A673 (cell line): ENCODE measurements at places on chromosomes 1 and 21.

DNA sequence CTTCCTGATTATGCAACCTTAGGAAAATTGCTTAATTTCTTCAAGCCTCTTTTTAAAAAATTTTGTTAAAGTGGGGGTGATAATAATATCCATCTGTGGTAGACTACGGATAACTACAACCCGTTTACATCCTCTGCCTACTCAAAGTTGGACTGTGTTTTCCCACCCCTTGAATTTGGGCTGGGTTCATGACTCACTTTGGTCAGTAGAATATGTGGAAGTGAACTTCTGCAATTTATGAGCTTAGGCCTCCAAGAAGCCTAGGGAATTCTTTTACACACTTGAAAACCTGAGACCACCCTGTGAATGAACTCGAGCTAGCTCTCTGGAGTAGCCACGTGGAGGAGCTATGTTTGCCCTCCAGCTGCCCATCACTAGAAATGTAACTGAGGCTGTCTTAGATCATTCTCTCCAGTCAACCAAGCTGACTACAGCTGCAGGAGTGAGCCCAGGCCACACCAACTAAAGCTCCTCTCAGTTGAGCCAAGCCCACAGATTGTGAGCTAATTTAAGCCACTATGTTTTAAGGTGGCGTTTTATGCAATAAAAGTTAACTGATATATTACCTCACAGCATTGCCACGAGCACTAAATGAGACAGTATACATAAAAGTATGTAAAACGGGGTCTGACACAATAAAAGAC, 29.6 kb upstream of the CACHD1 start:
- DNase-seq = no peak

- DNase-seq = no peak
These were observed at the start of gene SLAMF8 for GRCh38 chr1:159826441-159827101. Gene SLAMF8, plus strand, starts transcription at chr1:159826873. Its CDS starts 26 bp downstream, at chr1:159826899.

DNA sequence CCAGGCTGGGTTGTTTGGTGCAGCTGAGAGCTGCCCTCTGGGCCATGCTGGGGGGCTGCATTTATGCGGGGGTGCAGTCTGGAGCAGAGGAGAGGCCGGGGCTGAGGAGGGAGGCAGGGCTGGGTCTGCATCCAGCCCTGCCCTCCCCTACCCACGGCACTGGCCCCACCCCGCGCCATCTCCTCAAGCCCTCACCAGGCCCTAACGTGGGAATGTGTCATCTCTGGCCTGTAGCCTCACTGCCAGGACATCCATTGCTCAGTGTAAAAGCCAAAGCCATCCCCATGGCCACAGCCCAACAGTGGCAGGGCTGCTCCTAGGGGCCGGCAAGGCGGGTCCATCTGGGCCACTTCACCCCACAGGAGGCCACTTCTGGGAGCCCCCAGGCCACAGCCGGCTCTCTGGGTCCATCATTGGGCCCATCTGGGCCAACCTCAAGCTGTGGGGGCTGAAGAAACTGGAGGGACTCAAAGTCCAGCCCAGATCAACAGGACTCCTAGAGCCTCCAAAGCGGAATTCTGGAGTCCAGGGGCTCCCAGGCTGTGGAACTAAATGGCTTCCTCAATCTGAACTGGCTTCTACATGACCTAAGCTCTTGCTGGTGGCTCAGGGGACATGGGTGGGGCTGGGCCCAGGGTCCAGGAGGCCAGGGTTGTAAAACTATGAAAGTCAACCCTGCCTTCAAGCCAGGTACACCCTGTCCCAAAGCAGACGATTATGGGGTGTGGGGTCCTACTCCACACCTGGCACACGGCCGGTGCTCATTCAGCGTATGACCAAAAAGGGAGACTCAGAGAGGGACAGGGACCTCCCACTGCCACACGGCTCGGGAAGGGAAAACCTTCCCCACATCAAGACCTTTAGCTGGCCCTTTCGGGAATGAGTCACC, 32.6 kb downstream of the RUNX3 start:
- DNase-seq = no peak

- no peak for DNase-seq
These were observed 4.4 kb downstream of the DVL1 start for GRCh38 chr1:1344655-1345361.

DNA sequence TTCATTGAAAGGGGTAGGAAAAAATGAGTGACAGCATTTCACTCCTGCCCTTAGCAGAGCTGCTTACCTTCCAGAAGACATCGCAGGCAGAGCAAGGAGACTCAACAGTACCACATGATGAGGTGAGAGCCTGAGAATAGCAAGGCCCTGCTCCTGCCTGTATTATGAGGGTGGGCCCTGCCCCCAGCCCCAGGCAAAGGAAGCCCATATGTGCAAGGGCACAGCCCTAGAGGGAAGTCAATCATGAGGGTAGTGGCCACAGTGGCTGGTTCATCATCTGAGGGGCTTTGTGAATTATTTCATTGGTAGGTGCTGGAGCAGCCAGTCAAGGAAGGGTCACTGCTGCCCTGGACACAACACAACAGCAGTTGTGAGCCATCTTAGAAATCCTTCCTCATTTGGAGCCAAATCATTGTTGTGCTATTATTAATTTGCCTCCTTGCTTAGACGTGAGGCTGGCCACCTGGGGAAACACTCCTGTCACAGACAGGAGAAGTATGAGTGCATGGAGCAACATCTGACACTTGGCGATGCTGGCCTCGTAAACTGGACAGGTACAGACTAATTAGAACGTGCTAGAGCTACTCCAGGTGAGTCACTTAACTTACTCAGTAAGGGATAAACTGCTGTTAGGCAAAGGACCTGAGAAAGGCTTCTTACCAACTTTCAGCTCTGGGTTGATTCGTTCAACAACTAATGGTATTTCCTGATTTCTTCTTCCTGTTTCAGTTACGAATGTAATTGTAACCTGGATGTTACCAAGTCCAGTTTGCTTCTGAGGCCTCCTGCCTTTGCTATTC, 22.7 kb upstream of the ACBD6 start:
- DNase-seq = no peak

DNA sequence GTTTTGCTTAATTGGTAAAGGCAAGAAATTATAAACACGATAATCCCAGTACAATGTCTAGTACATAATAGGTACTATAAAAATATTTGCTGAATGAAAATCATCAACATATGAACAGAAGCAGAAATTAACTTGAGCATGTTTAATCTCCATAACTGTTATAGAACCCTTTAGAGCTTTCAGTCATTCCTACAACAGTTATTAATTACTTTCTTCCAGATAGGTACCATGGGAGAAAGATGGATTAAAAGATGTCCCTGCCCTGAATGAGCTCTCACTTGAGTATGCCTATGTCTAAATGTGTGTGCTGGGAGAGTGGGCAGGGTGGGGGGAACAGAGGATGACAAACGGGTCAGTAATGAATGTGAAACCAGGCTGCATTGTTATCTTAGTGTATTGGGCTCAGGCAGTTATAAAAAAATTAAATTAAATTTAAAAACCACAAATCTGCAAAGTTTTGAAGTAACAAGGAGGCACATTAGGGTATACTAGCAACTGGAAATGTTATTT, 2.4 kb downstream of the EPS15 start:
- no peak for DNase-seq

GRCh38 chr1:81650776-81651175, 150.0 kb upstream of the ADGRL2 start:
- DNase-seq = no peak

DNA sequence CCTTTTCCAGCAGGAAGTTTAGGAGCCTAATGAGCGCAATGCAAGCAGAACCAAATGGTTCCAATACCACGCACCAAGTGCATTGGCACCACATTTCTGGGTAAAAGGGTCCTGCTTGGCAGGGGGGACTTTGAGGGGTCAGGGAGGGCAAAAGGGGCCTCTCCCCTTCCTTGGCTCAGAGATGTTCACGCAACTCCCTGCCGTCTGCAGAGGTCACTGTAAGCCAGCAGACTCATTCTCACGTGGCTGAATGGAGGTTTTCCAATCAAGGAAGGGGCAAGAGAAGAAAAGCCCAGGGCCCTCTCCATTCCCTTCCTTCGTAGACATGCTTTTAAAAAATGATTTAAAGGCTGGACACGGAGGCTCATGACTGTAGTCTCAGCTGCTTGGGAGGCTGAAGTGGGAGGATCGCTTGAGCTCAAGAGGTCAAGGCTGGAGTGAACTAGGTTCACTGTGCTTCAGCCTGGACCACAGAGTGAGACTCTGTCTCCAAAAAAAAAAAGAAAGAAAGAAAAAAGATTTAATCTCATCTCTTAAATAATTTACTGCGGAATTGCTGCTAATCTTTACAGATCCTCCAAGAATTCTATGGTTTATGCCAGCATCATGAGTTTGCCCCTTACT, 80.3 kb downstream of the RUNX3 start:
- DNase-seq = peak; percentile 49

GRCh38 chr1:106875622-106876021, 180.9 kb upstream of the PRMT6 start:
- DNase-seq = no peak

- DNase-seq = no peak
These were observed 3.0 kb downstream of the HLX start for GRCh38 chr1:220882061-220882891.

DNA sequence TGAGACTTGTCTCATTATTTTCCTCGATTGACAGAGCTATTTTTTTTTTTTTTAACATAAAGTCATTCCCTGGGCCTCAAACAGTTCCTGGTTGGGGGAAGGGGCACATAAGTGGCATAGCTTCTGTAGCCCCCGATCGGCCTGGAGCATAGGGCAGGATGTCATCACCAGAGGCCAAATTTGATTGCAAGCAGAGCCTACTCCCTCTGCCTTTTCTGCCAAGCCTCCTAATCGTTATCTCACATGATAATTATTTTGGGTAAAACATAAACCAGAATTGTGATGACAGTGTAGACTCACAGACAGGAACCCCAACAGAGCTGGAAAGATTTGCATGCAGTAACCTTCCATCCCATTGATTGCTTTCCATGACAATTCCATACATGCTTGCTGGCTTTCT, 404.8 kb downstream of the PCP4 start:
- DNase-seq = no peak

GRCh38 chr1:246291127-246291526, 216.0 kb downstream of the SMYD3 start:
- DNase-seq = peak; percentile 48

DNA sequence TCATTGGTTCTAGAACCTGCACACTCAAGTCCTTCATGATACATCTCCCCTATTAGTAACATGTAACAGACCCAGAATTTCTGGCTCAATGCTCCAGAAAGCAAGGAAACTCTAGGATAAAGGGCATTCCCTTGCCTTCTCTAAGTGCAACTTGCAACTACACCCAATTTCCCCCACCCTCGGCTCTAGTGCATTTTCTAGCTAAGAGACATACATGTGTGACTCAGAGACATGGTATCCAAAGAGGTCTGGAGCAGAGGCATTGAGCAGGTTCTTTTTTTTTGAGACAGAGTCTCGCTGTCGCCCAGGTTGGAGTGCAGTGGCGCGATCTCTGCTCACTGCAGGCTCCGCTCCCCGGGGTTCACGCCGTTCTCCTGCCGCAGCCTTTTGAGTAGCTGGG, 132.9 kb downstream of the ZC3H11B start:
- no peak for DNase-seq

DNA sequence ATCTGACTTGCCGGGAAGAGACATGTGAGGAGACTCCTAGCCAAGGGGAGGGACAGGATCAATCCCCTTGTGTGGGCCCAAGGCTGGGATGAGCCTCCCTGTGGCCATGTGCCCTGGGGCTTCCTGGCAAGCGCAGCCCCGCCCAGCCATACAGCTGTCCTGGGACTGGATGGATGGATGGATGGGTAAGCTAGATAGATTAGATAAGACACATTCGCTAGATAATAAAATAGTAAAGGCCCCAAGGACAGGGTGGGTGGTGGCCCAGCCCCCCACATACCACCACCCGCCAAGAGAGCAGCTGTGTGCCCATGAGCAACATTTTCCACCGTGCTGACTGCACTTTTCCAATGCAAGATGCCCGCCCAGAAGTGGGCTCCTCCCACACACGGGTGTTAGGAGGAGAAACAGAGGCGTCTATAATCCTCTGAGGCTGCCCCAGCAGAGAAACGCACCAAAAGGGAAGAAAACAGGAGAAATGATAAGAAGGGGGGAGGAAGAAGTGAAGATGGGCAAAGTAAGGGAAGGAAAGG, 25.1 kb downstream of the ZBTB17 start:
- peak; percentile 84 for DNase-seq

- no peak for DNase-seq
These were observed 477.5 kb downstream of the SMYD3 start for GRCh38 chr1:246029616-246030015.

DNA sequence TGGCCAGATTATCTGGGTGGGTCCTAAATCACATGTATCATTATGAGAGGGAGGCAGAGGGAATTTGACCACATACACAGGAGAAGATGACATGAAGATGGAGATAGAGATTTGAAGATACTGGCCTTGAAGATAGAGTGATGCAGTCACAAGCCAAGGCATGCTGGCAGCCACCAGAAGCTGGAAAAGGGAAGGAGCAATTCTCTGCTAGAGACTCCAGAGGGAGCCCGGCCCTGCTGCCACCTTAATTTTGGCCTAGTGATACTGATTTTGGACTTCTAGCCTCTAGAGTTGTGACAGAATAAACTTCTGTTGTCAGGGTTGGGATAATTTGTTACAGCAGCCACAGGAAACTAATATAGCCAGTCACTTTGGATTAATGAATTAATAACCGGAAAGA, 2.2 kb upstream of the PRDM2 start:
- DNase-seq = no peak

DNA sequence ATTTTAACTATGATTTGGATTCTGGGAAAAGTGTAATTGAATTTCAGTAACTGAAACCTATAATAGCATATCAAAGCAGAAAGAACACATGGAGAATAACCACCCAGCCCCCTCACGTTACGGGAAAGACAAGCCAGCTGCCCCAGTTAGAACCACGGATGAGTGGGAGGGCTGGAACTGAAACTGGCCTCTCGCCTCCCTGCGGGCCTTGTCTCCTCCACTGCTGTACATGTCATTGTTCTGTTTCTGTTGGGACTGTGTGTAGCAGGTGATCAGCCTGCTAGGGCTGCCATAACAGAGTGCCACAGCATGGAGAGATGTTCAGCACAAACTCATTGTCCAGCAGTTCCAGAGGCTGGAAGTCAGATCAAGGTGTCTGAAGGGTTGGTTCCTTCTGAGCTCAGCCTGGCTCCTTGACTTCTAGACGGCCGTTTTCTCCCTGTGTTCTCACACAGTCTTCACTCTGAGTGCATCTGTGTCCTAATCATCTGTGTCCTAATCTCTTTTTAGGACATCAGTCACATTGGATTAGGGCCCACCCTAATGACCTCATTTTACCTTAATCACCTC, 52.4 kb downstream of the MAP3K21 start:
- no peak for DNase-seq

GRCh38 chr1:117171900-117172511, 38.7 kb downstream of the VTCN1 start:
- no peak for DNase-seq

- DNase-seq = no peak
These were observed 16.9 kb upstream of the POGK start for GRCh38 chr1:166822385-166822784.

DNA sequence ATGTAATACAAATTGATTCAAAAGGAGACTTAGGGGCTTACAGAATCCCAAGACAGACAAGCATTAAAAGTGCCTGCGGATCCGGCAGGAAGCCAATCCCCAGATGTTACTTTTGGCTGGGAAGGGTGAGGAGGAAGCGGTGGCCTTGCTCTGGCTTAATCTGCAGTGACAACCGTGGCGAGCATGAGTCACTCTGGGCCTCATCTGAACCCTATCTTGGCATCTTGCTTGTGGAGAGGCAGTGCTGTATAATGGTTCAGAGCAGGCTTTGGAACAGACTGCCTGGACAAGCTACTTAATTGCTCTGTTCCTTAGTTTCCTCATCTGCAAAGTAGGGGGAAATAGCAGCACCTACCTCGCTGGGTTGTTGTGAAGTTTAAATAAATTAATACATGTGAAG, 74.1 kb downstream of the XCL2 start:
- DNase-seq = peak; percentile 93

GRCh38 chr1:43454270-43455011, 710 bp upstream of the HYI start:
- peak; percentile 72 for DNase-seq
